ENCODE measurements at places on chromosomes 12 and 14.

GRCh38 chr14:96405677-96406076 lies 13.7 kb downstream of the AK7 start:
- no peak overlapping the region for H3K4me3 ChIP-seq
- DNase-seq = no peak
- no peaks in the 10 kb centered on the region for H3K4me1 ChIP-seq
- H3K36me3 ChIP-seq = no peaks in the 10 kb centered on the region
- no peak overlapping the region for H3K27ac ChIP-seq

DNA sequence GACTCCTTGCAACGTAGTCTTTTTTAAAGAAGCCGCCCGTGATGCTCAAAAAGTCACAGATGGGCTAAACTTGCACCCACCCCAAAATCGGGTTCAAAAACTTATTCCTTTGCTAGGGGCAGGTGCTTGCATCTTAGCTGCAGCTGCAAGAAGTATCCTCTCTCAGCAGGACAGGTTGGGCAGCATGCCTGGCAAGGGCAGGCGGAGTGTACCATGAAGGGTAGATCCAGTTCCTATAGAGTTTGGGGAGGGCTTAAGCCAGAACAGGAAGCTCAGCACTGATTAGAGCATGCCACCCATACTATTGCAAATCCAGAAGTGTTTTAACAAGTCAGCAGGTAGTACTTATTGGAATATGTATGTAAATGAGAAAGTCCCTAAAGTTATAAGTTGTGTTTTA lies 48.7 kb downstream of the CPM start:
- no peaks in the 10 kb centered on the region for H3K36me3 ChIP-seq
- H3K4me3 ChIP-seq = no peak overlapping the region
- DNase-seq = no peak
- no peak overlapping the region for H3K27ac ChIP-seq
- H3K4me1 ChIP-seq = peaks cover 10% of the 10 kb centered on the region
- no peaks in the 10 kb centered on the region for H3K27me3 ChIP-seq

DNA sequence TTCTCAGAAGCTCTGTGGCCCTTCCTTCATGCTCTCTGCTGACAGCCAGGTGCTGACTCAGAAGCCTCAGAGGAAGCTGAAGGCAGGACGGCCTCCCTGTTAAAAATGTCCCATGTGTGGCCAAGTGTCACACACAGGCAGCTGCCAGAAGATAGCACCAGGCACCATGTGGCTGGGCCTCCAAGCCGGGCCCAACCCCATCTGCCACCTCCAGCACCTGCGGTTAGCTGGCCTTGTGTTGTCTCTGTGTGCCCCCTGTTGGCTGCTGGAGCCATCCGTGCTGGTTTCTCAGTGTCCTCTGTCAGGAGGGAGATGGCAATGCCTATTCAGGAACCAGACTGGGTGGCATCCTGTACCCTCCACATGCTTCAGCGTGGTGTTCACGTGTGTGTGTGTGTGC lies 63.2 kb downstream of the TSPAN11 start:
- H3K4me3 ChIP-seq = no peak overlapping the region
- peak; percentile 51 for DNase-seq
- no peaks in the 10 kb centered on the region for H3K27me3 ChIP-seq
- no peaks in the 10 kb centered on the region for H3K4me1 ChIP-seq
- no peak overlapping the region for H3K27ac ChIP-seq
- no peaks in the 10 kb centered on the region for H3K36me3 ChIP-seq

DNA sequence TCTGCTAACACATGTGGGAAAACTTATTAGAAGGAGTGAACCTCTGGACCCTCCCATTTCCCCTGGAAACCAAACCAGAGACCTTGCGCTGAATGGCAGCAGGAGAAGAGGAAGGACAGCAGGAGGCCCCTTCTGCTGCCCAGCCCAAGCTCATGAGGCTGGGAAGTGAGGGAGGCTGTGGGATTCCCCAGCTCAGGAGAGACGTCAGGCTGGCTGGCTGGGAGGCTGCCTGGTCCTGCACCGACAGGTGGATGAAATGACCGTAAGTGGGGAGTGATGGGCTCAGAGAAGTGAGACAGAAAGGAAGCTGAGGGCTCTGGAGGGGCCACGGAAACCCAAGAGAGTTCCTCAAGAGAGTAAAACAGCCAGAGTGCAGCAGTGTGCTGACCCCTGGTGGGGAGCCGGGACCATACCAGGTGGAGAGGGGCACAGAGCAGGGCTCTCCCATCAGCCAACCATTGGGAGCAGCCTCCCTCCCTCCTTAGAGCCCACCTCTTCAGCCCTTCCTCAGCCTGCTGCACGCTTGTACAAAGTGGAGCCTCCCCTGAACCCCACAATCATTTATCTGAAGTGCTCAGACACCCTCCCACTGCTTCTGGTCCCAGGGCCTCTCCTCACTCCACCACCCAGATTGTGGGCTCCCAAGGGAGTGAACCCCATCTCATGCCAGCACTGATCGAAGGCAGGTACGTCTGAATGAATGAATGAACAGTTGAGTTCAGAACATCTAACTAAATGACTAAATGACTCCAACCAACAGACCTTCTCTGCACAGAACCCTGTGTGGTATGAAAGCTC lies 14.0 kb downstream of the TAMALIN start:
- H3K36me3 ChIP-seq = no peaks in the 10 kb centered on the region
- peak; percentile 83 for DNase-seq
- H3K4me3 ChIP-seq = no peak overlapping the region
- H3K27me3 ChIP-seq = peaks cover 12% of the 10 kb centered on the region

- no peaks in the 10 kb centered on the region for H3K4me1 ChIP-seq
- DNase-seq = no peak
- H3K27ac ChIP-seq = no peak overlapping the region
- no peaks in the 10 kb centered on the region for H3K36me3 ChIP-seq
These were observed 15.3 kb upstream of the TSPAN11 start for GRCh38 chr12:30911207-30911606.

DNA sequence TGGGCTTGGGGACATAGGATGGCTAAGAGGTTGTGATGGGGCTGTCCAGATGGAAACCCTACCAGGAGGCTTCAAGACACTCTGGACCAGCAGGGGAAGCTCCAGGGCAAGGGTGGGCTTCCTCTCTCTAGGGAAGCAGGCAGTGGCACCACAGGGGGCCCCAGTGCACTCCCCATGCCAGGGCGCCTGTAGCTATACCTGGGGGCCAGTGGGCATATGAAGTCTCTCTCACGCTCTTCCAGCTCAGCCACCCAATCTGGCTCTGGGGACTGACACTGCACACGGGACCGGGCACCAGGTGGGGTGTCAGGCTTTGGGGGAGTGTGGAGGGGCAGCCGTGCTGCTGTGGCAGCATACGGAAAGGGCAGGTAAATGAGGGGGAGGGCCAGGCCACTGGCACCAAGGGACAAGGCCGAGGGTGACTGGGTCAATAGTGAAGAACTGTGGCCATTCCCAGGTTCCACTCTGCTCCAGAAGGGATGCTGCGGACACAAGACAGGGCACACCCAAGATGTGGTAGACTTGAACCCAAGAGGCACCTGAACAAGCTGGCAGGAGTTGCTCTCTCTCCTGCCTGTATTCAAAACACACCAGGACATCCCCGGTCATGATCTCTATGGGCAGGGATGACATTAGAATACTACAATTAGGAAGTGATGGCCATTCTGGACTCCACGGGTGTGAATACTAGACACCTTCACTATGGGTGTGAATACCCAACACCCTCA lies 27.5 kb downstream of the RFLNA start:
- H3K36me3 ChIP-seq = peaks cover 10% of the 10 kb centered on the region
- no peak overlapping the region for H3K4me3 ChIP-seq
- H3K27ac ChIP-seq = no peak overlapping the region
- H3K27me3 ChIP-seq = no peaks in the 10 kb centered on the region
- DNase-seq = no peak

DNA sequence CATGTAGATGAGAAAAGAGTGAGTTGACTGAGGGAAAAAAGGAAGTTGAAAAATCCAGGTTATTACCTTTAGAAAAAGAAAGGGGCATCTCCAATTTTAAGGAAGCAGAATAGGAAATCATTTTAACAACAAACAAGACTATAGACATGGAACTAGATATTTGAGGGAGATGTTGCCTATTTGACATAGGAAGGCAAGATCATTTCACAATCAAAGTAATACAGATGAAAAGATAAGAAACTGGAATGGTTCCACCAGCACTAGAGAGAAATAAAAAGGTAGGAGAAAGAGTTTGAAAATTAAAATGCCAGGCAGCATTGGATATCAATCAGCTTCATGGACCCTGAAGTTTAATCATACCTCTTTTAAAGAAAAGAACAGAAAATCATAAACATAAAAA lies 881.0 kb upstream of the MGAT4C start:
- H3K27me3 ChIP-seq = no peaks in the 10 kb centered on the region
- H3K36me3 ChIP-seq = no peaks in the 10 kb centered on the region

- no peaks in the 10 kb centered on the region for H3K36me3 ChIP-seq
- peaks cover 13% of the 10 kb centered on the region for H3K27me3 ChIP-seq
- no peak overlapping the region for H3K4me3 ChIP-seq
- no peak for DNase-seq
These were observed 6.7 kb downstream of the KRT81 start for GRCh38 chr12:52284562-52285171.

- H3K27ac ChIP-seq = no peak overlapping the region
- H3K4me1 ChIP-seq = no peaks in the 10 kb centered on the region
- H3K36me3 ChIP-seq = no peaks in the 10 kb centered on the region
- no peak overlapping the region for H3K4me3 ChIP-seq
These were observed 8.9 kb upstream of the NAV3 start for GRCh38 chr12:77821699-77822203.

GRCh38 chr12:48937170-48937569 lies 11.9 kb upstream of the FKBP11 start:
- peaks cover 22% of the 10 kb centered on the region for H3K4me1 ChIP-seq
- H3K27me3 ChIP-seq = no peaks in the 10 kb centered on the region
- DNase-seq = no peak
- H3K27ac ChIP-seq = no peak overlapping the region
- H3K4me3 ChIP-seq = no peak overlapping the region
- peaks cover 28% of the 10 kb centered on the region for H3K36me3 ChIP-seq

- H3K36me3 ChIP-seq = no peaks in the 10 kb centered on the region
- H3K27me3 ChIP-seq = no peaks in the 10 kb centered on the region
- no peak overlapping the region for H3K27ac ChIP-seq
- no peaks in the 10 kb centered on the region for H3K4me1 ChIP-seq
- DNase-seq = no peak
These were observed 49.5 kb downstream of the TSPAN19 start for GRCh38 chr12:84986586-84986985.

GRCh38 chr14:103696466-103697071 lies 18.7 kb downstream of the XRCC3 start:
- H3K4me1 ChIP-seq = no peaks in the 10 kb centered on the region
- H3K27ac ChIP-seq = peak overlapping the region; percentile 62
- H3K27me3 ChIP-seq = no peaks in the 10 kb centered on the region
- H3K4me3 ChIP-seq = no peak overlapping the region
- peak; percentile 62 for DNase-seq

- no peaks in the 10 kb centered on the region for H3K36me3 ChIP-seq
- no peak for DNase-seq
- no peaks in the 10 kb centered on the region for H3K27me3 ChIP-seq
These were observed 40.1 kb downstream of the TRAF3 start for GRCh38 chr14:102817318-102817717.

- H3K4me1 ChIP-seq = peaks cover 17% of the 10 kb centered on the region
- no peaks in the 10 kb centered on the region for H3K36me3 ChIP-seq
- no peaks in the 10 kb centered on the region for H3K27me3 ChIP-seq
These were observed 703.1 kb upstream of the MDGA2 start for GRCh38 chr14:48378541-48378940.

- H3K4me3 ChIP-seq = no peak overlapping the region
- peak overlapping the region; percentile 50 for H3K27ac ChIP-seq
- no peaks in the 10 kb centered on the region for H3K27me3 ChIP-seq
- DNase-seq = no peak
These were observed 41.3 kb downstream of the HNRNPC start for GRCh38 chr14:21227981-21228380.

Measured in cardiac muscle cell (in vitro differentiated cells and primary cell).